SJCRH30 (cell line): ENCODE measurements at places on chromosomes 7 and 10. TPM values are rescaled to one million over a fixed set of nuclear protein-coding genes. Genes with fewer than 3 reads are reported as not detected.

DNA sequence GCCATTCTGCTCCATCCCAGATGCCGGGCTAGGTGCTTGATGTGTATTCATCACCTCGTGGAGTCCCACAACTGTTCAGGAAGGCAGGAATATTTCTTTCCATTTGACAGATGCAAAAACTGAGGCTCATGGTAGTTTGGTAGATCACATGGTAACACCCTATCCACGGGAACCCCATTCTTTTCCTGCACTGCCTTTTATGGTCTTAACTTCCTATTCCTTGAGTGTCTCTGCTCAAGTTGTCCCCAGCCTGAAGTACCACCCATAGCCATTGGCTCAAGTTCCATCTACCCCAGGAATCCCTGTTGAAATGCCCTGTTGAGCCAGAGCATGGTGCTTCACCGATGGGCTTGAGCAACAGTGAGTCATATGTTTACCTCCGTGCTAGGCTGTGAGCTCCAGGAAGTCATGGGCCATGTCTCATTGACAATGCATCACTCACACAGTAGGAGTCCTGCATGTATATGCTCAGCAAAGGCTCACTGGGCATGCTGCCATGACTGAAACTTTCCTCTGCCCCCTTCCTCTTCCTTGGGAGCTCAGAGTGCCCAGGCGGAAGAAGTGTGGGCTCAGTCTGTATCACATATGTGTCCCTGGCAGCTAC is 71.7 kb upstream of the ADAM12 start:
- no peaks in the 10 kb centered on the region for H3K4me1 ChIP-seq
- no peaks in the 10 kb centered on the region for H3K27me3 ChIP-seq
- no peaks in the 10 kb centered on the region for H3K36me3 ChIP-seq
- H3K27ac ChIP-seq = no peak overlapping the region

DNA sequence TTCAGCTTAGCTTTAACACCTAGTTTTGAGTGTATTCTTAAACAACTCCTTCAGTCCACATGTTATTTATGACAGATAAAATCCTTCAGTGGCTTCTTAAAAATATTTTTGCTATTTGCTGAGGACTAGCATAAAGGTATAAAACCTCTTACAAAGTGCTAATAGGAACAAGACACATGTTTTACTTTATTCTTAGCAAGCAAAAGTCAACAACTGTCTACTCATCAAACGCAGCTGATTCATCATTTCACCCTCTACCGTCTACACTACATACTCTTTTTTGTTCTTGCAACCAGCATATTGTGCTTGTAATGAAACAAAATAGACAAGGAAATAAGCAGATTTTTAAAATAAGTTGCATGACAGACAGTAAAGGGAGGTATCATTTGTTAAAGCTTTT is 319.7 kb downstream of the SNX13 start:
- no peak overlapping the region for H3K27ac ChIP-seq
- no peak overlapping the region for H3K4me3 ChIP-seq
- no peaks in the 10 kb centered on the region for H3K36me3 ChIP-seq
- H3K4me1 ChIP-seq = peaks cover 35% of the 10 kb centered on the region
- DNase-seq = no peak

DNA sequence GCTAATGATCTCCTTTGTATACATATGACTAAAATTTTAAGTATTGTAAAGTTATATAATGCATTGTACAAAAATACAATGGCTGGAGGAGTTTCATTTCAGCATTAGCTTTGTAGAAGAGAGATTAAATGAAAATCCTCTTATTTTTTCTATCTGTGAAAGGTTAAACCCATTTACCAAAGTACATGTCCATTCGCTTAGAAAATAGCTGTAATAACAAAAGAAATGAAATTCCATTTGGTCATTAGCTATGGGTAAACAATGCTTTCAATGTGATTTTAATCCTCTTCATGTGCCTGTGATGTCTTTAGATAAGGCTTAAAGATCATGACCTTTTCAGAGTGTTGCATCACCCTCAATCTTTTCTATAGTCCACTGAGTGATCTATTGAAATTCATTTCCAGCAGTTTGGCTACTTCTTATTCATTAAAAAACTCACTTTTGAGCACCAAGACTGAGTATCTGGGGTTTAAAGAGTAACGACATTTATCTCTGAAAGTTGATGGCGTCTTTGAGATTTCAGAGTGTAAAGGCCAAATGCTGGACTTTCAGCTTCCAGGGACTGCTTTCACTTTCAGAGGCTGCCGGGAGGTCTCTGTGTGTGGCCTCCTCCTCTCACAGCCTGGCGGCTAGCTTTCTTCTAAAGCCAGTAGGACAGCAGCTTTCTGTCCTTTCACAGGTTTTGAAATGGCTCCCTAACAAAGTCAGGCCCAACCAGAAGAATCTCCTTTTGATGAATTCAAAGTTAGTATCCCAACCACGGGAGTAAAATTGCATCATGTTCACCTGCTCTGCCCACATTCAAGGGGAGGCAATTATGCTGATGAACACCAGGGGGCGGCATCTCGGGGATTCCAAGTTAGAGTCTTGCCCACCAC is 701.4 kb upstream of the COBL start:
- H3K4me1 ChIP-seq = no peaks in the 10 kb centered on the region
- no peak overlapping the region for H3K27ac ChIP-seq
- no peaks in the 10 kb centered on the region for H3K27me3 ChIP-seq
- no peak overlapping the region for H3K4me3 ChIP-seq

DNA sequence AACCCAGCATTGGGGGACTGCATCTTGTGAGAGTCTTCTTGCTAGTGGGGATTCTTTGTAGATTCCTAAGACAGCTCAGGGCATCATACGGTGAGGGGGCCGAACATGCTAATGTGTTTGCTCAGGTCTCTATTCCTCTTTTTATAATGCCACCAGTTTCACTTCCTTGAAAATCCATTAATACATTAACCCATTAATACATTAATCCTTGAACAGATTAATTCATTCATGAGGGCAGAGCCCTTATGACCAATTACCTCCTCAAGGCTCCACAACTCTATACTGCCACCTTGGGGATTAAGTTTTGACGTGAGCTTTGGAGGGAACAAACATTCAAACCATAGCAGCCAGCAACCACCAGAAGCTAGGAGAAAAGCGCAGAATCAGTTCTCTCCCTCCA is 67.2 kb upstream of the POT1 start:
- no peaks in the 10 kb centered on the region for H3K4me1 ChIP-seq
- no peak overlapping the region for H3K4me3 ChIP-seq
- no peak overlapping the region for H3K27ac ChIP-seq
- no peaks in the 10 kb centered on the region for H3K27me3 ChIP-seq
- DNase-seq = no peak
- no peaks in the 10 kb centered on the region for H3K36me3 ChIP-seq

DNA sequence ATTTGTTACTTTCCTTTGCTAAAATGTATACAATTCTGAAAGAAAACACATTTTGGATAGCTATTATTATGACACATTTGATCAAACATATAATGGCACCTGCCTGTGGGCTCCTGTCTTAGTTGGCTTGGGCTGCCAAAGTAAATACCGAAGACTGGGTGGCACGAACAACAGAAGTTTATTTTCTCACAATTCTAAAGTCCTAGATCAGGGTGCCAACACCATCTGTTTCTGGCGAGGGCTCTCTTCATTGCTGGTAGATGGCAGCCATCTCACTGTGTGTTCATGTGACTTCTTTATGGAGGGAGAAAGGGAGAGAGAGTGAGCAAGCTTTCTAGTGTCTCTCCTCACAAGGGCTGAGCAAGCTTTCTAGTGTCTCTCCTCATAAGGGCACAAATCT is 195.8 kb upstream of the FAM3C start:
- no peak overlapping the region for H3K4me3 ChIP-seq
- DNase-seq = no peak
- H3K27ac ChIP-seq = no peak overlapping the region
- H3K27me3 ChIP-seq = 0 out of 2 replicates have a peak, but pooled peaks cover 3% of the 10 kb centered on the region
- no peaks in the 10 kb centered on the region for H3K36me3 ChIP-seq

- H3K27me3 ChIP-seq = no peaks in the 10 kb centered on the region
- no peaks in the 10 kb centered on the region for H3K4me1 ChIP-seq
- H3K36me3 ChIP-seq = no peaks in the 10 kb centered on the region
- no peak overlapping the region for H3K4me3 ChIP-seq
Observed at GRCh38 chr10:117615649-117616048, 73.1 kb downstream of the EMX2 start.

DNA sequence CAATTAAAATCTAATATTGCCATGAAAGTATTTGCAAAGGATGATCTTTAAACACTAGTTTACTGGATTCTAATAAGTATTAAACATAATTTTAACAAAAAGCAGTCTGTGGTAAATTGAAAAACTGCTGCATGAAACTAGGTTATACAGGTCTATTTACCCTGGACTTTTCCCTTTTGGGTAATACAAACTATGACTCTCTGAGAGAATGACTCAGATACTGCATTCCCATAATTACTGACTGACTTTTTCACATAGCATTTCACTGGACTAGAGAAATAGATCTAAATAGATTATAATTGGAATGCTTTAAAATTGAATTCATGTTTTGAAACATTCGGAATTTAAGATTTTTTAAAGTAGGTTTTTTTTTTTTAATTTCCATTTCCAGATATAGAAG is 395.7 kb downstream of the THSD7A start:
- H3K4me1 ChIP-seq = no peaks in the 10 kb centered on the region
- H3K36me3 ChIP-seq = no peaks in the 10 kb centered on the region
- H3K27ac ChIP-seq = no peak overlapping the region
- DNase-seq = no peak
- H3K4me3 ChIP-seq = no peak overlapping the region

DNA sequence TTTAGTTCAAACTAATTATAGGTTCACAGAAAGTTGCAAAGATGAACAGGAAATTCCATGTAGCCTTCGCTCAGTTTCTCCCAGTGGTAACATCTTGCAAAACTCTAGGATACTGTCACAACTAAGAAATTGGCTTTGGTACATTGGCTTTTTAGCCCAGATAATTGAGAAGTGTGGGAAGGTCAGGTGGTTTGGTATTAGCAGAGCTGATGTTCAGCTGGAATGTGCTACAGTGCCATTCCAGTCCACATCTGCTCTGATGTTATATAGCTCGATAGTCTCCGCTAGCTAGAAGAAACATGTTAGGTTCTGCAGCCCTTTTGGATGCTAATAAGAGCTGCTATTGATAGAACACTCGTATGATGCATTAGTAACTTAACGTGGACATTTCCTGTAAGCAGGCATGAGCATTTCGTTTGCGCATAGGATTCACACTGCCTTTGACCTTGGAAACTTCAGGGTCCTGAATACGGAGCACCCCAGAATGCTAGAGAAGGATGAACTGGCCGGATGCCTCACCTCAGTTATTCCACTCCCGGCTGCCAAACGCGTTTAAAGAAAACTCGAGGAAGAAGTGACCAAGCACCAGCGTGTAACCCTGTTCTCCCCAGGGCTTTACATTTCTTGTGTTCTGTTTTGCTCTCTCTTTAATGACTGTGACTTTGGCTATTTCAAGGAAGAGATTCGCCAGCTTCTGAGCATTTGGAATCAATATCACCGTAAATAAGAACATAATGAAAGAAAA is 271.4 kb downstream of the GALNT17 start:
- H3K4me3 ChIP-seq = no peak overlapping the region
- no peak for DNase-seq
- H3K27ac ChIP-seq = no peak overlapping the region
- H3K4me1 ChIP-seq = no peaks in the 10 kb centered on the region
- no peaks in the 10 kb centered on the region for H3K27me3 ChIP-seq

- no peak for DNase-seq
- H3K36me3 ChIP-seq = no peaks in the 10 kb centered on the region
- H3K27ac ChIP-seq = no peak overlapping the region
- no peaks in the 10 kb centered on the region for H3K27me3 ChIP-seq
- H3K4me3 ChIP-seq = no peak overlapping the region
- H3K4me1 ChIP-seq = no peaks in the 10 kb centered on the region
Observed at GRCh38 chr10:6780008-6780677, 200.1 kb upstream of the PRKCQ start.

DNA sequence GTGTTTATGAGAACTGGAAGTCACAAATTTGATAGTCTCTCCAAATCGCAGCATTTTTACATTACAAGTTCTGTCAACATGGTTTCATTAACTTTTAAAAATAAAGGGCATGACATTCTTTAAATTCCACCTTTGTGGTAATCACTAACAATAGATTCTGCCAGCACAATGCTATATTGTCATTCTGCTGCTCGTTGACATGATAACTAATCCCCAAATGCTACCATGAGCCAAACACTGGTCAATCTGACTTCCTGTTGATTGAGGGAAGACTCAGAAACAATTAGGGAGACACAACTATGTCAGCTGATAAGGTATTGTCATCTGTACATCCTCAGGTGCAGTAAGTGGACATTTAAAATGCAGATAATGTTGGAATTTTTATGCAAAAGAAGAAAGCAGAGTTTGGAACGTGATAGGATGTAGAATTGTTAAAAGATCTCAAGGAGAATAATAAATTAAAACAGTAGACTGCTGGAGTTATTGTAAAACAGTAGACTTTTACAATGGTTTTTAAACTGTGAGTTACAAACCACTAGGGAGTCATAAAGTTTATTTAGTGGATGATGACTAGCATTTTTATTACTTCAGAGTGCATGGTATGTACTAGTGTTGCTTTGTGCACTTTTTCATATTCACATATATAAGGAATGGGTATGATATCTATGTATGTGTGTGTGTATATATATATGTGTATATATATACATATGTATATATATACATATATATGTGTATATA is 126.4 kb upstream of the DKK1 start:
- no peak overlapping the region for H3K4me3 ChIP-seq
- H3K27ac ChIP-seq = no peak overlapping the region
- no peaks in the 10 kb centered on the region for H3K27me3 ChIP-seq
- no peaks in the 10 kb centered on the region for H3K36me3 ChIP-seq

DNA sequence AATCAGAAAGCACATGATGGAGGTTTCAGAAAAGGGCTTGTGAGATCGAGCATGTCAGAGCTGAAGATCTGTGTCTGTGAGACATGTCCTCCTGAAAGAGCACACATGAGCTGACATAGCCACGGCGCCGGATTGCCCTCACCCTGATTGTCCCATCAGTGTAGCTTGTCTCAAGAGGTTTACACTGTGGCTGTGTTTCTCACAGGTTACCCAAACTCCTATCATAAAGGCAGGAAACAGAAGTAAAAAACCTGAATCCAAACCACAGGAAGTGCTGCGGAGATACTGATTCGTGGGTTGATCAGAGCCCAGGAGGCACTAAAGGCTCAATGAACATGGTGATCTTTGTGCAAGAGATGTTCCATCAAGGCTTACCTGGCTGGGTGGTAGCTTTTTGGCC is 3.9 kb upstream of the ATP6V0E2 start:
- DNase-seq = no peak
- H3K36me3 ChIP-seq = no peaks in the 10 kb centered on the region
- H3K4me3 ChIP-seq = no peak overlapping the region
- H3K4me1 ChIP-seq = no peaks in the 10 kb centered on the region

GRCh38 chr7:37480041-37481031 is 31.7 kb upstream of the ELMO1 start:
- no peak overlapping the region for H3K27ac ChIP-seq
- H3K36me3 ChIP-seq = no peaks in the 10 kb centered on the region
- no peaks in the 10 kb centered on the region for H3K4me1 ChIP-seq
- no peak overlapping the region for H3K4me3 ChIP-seq
- DNase-seq = no peak

CALML3 gene
- total RNA-seq = not detected in 2 replicates

ARHGEF5 gene
- total RNA-seq = not detected in 2 replicates
